GM23338 (cell line): ENCODE measurements at places on chromosomes 12 and 14. TPM values are rescaled to one million over a fixed set of nuclear protein-coding genes. Genes with fewer than 3 reads are reported as not detected.

DNA sequence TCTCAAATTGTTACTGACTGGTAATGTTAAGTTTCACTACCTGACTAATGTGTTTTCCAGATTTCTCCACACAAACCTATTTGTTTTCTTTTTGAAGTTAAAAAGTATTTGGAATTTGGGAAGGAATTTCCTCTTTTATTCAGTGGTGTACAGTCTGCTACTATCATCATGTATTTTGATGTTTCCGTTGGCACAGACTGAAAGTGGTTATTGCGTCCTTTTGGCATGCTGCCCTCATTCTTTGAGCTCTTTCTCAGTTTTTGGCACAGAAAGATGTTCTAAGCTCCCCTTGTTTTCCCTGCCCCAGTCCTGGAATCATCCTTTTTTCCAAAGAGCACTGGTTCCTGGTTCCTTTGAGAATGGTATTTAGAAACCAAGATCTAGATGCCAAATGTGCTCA is 31.4 kb upstream of the RTRAF start:
- no peak for DNase-seq

DNA sequence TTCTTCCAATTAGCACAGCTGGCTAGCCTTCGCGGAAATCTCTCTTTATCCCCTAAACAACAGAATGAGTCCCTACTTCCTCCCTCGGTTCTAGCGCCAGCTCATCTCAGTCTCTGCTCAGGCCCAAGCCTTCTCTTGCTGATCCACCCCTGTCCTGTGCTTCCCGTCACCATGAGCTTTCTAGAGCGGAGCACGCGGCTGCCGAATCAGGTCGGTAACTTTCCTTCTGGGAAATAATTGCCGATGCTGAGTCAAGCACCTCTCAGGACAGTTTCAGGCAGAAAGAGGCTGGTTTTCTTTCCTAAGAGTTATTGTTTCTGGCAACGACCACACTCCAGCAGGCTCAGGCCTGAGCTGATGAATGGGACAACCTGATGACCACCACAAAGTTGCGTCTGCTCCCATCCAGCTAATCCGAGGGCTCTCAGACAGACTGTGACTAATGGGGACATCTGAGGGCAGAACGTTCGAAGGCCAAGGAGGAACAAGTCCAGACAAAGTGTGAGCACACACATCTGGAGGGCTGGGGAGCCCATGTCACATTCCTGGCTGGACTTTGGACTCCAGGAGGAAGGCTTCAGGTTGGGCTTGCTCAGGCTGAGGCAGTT is 13.6 kb upstream of the GPR68 start:
- no peak for DNase-seq

- DNase-seq: no peak
These were observed 11.6 kb upstream of the MDM2 start for GRCh38 chr12:68796399-68796798.

GRCh38 chr12:82090165-82090564 is 268.0 kb downstream of the CCDC59 start:
- no peak for DNase-seq

- DNase-seq: no peak
These were observed 233.4 kb downstream of the MSRB3 start for GRCh38 chr12:65511912-65512311.

DNA sequence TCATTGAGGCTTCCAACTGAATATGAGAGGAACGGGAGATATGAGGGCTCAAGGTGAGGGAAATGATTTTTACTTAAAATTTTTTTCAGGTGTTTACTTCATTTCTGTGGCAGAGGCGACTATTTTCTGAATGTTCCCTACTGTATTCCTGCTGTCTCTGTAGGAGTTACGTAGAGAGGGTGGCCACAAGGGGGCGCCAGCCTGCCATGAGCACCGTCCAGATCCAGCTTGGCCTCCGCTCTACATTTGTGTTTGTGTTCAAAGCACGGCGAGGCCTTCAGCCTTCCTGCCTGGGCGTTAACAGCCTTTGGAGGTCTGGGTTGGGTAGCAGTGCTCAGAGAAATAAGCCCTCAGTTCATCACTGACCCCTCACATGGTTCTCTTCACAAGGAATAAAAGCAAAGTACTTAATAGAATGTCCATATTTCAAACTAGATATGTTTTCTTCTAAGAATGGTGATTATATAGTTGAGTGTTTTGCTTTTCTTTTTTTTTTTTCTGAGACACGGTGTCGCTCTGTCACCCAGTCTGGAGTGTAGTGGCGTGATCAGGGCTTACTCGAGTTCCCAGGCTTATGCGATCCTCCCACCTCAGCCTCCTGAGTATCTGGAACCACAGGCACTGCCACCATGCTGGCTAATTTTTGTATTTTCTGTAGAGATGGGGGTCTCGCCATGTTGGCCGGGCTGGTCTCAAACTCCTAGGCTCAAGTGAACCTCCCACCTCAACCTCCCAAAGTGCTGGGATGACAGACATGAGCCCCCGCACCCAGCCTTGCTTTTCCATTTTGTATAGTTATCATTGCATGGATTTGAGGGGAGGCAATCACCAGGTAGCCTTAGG is 22.3 kb downstream of the CKB start:
- DNase-seq: peak; percentile 95

- no peak for DNase-seq
These were observed 42.1 kb downstream of the SCARB1 start for GRCh38 chr12:124821252-124822200.

DNA sequence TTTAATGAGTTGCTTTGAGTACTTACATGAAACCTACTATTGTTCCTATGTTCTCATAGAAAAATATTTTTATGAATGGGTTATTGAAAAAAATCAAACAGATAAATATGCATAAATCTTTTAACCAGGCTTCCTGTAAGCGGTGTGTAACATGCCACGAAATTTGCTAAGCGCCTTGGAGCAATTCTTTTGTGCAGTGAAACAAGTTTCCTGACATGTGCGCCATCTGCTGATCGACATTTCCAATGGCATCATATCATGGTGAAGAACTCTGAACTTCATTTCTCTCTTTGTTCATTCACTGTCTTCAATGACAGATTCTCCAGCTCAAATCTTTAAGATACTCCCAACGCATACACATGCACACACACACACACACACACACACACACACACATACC is 145.6 kb upstream of the NAV3 start:
- DNase-seq: peak; percentile 82

- DNase-seq: no peak
These were observed 93.4 kb upstream of the CPM start for GRCh38 chr12:69026336-69026735.

DNA sequence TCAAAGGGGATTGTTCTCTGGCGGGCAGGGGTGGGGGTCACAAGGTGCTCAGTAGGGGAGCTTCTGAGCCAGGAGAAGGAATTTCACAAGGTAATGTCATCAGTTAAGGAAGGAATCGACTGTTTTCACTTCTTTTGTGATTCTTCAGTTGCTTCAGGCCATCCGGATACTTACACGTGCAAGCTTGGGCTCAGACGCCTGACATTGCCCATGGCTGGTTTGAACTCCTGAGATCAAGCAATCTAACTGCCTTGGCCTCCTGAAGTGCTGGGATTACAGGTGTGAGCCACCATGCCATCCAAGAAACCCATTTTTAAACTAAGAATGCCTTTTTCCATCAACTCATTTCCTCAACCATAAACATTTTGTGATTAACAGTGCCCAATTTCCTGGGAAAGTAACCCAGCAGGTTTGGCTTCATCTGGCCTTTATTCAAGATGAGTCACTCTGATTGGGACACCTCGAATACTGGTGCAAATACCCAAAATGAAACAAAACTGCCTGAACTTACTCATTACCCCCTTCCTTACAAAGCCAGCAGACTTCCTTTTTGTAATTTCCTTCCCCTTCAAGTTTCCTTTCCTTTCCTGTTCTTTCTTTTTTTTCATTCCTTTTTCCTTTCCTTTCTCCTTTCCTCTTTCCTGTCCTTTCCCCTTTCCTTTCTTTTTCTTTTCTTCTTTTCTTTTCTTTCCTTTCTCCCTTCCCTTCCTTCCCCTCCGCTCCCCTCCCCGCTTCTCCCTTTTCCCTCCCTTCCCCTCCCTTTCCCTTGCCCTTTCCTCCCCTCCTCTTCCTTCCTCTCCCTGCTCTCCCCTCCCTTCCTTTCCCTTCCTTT is 10.2 kb upstream of the RNASE10 start:
- DNase-seq: no peak

DNA sequence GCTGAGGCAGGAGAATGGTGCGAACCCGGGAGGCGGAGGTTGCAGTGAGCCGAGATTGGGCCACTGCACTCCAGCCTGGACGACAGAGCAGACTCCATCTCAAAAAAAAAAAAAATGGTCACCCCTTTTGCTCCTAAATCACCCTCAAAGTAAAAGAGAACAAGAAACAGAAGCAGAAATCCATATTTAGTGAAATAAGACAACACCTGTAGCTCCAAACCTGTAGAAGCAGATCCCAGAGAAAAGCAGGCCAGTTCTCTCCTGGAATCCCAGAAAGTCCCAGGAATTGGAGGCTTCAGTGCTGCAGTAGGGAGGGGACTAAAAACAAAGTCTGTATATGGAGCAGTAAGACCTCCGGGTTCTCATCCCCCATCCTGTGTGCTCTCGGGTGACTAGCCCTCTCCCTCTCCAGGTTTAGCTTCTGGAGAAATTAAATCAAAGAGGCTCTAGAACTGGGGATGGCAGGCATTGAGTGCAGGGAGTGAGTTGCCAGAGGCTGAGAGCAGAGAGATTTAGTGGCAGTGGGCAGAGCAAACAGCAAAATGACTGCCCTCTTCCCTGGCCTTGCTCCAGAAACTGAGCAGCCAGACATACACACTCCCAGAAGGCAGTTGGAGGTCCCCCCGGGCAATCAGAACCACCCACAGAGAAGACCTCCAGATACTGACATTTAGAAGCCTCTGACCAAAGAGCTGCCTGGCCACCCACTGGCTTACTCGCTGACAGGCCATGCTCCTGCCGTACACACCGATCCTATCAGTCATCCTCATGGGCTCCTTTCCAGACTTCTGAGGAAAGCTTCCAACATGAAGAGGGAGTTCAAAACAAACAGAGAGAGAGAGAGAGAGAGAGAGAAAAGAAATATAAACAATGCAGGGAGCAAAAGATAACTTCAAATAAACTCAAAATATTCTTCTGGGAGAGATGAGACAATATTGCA is 6.3 kb upstream of the MLXIP start:
- DNase-seq: no peak

GRCh38 chr14:86815341-86815740 is 1177.6 kb downstream of the GALC start:
- DNase-seq: no peak

DNA sequence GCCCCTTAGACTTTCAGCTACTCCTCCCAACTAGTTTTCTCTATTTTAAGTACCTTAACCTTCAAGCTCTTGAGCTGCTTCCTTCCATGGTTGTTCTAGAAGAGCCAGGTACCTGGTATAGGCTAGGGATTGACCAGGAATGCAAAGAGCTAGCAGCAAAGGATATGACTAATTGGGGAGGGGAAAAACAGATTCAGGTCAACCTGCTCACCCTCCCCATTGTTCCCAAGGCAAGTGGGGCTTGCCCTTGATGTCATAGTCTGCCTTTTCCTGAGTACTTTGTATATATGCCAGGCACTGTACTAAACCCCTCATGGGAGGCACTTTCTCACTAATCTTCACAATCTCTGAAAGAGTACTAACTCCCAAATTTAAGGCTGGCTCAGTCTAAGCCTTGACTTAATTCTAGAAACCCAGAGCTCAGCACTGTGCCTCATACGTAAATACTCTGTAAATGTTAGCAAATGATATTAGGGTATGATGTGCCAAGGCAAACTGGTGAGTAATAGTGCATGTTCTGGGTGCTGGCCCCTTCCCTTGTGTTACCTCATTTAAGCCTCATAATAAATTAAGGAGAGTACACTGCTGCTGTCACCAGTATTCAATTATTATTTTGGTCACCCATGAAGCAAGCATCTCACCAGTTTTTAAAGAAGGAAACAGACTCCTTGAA is 42.2 kb downstream of the SUDS3 start:
- no peak for DNase-seq

- no peak for DNase-seq
These were observed 403.7 kb downstream of the SLC6A15 start for GRCh38 chr12:84508851-84509260.

DNA sequence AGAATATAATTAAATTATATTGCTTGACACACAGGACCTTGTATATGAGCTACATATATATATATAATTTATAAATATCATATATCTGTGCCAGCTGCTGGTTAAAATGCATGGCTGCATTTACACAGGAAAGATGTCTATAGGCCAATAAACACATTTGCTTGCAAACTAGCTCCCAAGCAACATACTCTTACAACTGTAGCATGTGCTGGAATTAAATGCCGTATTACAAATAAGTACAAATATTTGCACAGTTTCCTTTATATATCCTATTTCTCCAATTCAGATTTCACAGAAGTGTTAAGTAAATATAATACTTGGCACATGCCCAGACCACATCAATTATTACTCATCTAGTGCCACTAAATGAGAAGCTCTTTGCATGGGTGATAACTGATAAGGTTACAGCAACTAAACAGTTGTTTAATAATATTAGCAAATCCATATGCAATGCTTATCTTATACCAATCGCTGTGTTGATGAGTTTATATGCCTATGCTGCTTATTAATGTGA is 66.7 kb upstream of the E2F7 start:
- DNase-seq: no peak

GRCh38 chr12:64730588-64730969 is 28.6 kb downstream of the GNS start:
- DNase-seq: no peak

DNA sequence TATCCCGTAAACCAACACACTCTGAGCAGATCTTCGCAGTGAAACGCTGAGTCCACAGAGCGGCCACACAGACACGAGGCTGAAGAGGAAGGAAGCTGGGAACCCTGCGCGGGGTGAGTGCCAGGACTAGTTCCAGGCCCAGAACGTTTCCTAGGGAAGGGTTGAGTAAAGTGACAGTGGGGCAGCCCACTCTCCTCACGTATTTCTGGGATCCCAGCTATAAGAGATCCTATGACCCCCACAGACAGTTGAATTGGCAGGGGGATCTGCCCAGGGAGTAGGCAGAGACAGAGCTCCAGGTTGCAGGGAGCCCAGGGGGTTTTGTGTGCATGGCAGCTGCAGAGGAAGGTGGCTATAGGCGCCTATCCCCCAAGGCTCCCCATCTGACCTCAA is 51.1 kb downstream of the GTF2A1 start:
- peak; percentile 16 for DNase-seq

- no peak for DNase-seq
These were observed 30.3 kb downstream of the CKB start for GRCh38 chr14:103492156-103492925.

Gene MIPOL1
- 21.7 and 24.8 TPM in 2 replicates for total RNA-seq

Gene RPS6KA5
- total RNA-seq: 2.0 and 2.1 TPM in 2 replicates

Gene RTL1
- not detected in 2 replicates for total RNA-seq

Gene KRT5
- not detected in 2 replicates for total RNA-seq

Gene TAS2R50
- total RNA-seq: 3.4 and 5.7 TPM in 2 replicates

Gene FAM181A
- not detected in 2 replicates for total RNA-seq

Gene TAS2R7
- not detected in 2 replicates for total RNA-seq

Gene SERPINA12
- total RNA-seq: not detected in 2 replicates

Gene P3H3
- total RNA-seq: 38.2 and 39.2 TPM in 2 replicates

Gene CISTR
- total RNA-seq: not detected in 2 replicates
